ENCODE measurements at places on chromosomes 16 and 17.

- DNase-seq, result no peak
Measured at GRCh38 chr17:42010898-42011516, 6.2 kb downstream of the DNAJC7 start.

- DNase-seq, result no peak
Measured at GRCh38 chr17:14922411-14922810, 342.7 kb downstream of the PMP22 start.

DNA sequence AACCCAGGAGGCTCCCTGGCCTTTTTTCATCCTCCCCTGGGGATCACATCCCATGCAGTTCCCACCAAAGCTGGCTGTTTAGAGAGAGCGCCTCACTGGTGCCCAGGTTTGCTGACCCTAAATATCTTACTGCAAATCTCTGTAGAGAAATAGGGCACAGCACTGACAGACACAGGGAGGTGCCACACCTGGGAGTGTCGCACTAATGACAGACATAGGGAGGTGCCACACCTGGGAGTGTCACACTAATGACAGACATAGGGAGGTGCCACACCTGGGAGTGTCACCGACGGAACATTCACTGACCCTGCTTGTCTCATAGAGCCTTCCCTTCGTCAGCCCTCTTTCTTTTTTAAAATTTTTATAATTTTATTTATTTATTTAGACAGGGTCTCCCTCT lies 25.6 kb downstream of the UNK start:
- no peak for DNase-seq

DNA sequence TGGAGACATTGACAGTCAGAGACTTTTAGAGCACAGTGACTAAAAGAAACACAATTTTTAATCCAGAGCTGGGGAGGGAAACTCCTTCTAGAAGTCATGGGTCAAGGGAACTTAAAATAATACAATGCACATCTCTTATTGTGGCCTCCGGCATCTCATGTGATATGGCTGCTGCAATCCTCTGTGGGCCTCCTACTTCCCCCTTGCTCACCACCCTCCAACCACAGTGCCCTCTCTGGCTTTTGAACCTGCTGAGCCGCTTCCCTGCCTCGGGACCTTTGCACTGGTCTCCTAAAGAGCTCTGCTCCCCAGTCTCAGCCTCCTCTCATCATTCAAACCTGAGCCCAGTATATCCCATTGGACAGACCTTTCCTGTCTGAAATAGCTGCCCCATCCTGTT lies 47.6 kb downstream of the HS3ST2 start:
- DNase-seq, result no peak

DNA sequence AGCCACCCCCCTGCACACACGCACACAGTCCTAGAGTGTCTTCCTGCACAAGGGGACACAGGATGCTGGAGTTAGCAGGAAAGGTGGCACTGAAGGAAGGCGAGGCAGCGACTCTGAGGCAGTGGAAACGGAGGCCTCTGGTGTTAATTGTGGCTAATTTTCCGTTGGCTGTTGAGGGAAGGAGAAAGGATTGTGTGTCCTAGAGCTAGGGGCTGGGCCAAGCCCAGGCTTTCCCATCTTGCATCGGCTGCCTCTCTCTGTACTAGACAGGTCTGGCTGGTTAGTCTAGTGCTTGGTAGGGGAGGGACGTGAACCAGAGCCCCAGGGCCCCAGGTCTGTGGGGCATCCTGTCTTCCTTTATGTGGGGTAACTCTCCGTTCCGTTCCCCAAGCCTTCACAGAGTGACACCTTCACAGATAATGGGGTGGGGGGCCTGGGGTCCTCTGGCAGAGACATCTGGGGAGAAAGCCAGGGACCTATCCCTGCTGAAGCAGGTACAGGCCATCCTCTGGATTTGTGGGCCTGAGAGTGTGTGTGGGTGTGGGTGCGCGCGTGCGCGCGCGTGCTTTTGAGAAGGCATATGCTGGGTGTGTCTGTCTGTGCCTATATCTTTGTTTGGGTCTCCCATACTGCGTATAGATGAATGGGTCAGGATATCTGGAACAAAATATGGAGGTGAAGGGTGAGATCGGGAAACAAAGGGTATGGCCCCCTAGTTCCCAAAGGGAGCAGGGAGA lies at the start of gene CHD3:
TSS of gene CHD3 (plus strand) at position 606 of the 737 bp plus-strand sequence. CDS start 212 bp downstream, outside the sequence.
- no peak for DNase-seq

DNA sequence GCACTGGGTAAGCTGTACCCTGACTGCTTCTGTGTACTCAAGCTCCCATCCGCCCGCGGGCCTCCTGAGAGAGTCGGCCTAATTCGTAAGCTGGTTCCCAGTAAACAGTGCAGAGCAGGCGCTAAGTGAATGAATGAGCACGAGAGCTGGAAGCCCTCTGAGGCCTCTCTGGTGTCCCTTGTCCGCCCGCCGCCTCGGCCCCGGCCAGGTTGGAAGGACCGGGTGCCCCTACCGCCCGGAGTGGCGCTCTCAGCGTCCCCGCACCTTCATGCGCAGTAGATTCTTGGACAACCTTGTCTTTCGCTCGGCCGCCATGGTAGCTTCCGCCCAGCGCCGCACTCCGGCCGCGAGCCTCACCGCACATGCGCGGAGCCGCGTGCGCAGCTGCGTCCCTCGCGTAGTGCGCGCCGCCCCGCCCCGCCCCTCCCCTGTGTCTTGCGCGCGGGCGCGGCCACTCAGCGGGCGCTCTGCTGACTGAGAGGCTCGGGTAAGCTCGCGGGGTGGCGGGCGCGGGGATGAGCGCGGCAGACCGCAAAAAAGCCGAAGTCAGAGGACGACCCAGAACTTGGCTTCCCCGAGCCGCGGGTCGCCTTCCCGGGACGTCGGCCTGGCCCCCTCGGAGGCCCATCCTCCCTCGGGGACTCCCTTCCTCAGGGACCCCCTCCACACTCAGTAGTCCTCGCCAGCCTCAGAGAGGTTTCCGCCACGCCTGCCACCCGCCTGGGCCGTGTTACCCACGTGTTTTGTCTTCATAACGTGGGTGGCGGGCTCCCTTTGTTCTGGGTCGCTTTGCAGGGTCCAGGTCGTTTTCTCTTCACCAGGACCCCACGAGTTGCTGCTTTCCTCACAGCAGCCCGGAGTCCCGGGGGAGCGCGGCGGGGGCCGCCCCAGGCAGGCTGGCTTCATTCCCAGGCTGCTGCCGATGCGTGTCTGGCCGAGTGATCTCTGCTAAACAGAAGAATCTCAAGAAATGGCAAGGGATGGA lies at the start of gene MPHOSPH6:
TSS of gene MPHOSPH6 (minus strand) at position 364 of the 985 bp plus-strand sequence. CDS start at position 315, 49 bp downstream.
- DNase-seq, result peak; percentile 68

GRCh38 chr16:65767125-65767524 lies 599.4 kb upstream of the CDH5 start:
- no peak for DNase-seq

- no peak for DNase-seq
Measured at GRCh38 chr16:5678371-5678770, 580.8 kb upstream of the EEF2KMT start.

GRCh38 chr17:74778960-74779359 lies 2.8 kb upstream of the NAT9 start:
- no peak for DNase-seq

- no peak for DNase-seq
Measured at GRCh38 chr16:68086336-68086841, 1.2 kb downstream of the NFATC3 start.

GRCh38 chr17:30565073-30565935 lies 88.1 kb downstream of the GOSR1 start:
- no peak for DNase-seq

- no peak for DNase-seq
Measured at GRCh38 chr16:85536411-85537330, 76.5 kb upstream of the GSE1 start.

- DNase-seq, result no peak
Measured at GRCh38 chr17:59139939-59140338, 15.0 kb downstream of the SKA2 start.

DNA sequence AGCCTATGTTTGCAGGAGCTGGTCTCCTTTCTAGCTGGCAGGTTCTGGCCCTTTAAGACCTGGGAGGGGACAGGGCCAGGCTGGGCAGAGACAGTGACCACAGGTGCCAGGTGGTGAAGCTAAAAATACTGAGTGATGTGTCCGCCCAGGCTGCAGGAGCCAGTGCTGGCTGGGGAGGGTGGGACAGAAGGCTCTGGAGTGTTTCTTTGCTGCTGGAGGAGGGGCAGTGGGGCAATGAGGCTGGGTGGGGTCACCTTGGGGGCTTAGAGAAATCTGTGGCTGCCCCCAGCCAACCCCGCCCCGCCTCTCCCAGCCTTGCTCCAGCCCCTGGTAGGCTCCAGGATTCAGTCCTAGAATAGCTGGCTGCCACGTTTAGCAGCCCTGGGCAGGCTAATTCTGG lies 30.4 kb upstream of the SBK1 start:
- DNase-seq, result no peak
